ENCODE measurements at places on chromosomes 6 and 20.

GRCh38 chr6:112701201-112701600 lies 354.1 kb downstream of the RFPL4B start:
- DNase-seq, result peak; percentile 34

- no peak for DNase-seq
Measured at GRCh38 chr20:34262488-34263288, 21.5 kb downstream of the ASIP start.

DNA sequence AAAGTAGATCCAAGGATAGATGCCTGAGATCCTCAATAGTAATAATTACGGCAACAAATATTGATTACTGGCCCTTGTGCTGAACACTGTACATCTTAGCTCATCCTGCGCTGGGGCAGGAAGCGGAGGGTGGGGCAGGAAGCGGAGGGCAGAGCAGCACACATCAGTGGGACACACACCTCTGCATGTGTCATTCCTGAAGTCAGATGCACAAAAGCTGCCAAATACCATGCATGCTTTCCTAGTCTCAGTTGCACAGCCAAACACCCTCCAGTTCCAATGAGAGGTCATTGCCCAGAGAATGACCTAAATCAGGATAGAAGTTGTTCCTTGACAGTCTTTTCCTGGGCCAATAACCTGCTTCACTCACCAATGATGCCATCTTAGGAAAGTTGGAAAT lies 74.4 kb upstream of the FOXC1 start:
- DNase-seq, result no peak

- DNase-seq, result peak; percentile 49
Measured at GRCh38 chr6:21664314-21665109, 71.0 kb downstream of the SOX4 start.

DNA sequence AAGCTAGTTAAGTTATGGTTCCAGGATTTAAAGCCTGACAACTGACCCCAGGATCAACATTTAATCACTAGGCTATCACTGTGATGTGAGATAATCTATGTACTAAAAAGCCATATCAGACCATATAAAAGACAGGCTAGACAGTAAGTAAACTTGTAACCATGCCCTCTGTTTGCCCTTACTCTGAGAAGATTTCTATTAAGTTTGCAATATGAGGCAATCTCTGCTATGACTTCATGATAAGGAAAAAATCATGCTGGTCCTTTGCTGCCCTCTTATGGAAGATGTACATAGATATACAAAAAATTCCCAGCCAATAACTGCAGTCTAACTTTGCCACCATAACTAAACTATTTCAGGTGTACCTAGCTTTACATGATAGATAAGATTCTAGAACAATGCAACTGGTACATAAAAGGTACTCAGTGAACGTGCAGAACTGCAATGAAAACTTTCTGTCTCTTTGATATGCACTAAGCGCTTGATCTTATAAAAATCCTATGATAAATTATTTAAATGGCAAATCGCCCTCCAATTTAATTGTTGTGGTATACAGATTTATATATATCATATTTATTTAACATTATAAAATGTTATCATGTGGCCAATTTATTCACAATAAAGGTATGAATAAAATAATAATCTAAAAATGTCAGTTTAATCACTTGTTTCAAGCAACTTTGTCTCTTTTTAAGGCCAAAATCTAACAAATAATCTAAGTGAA lies 70.5 kb downstream of the FAM217A start:
- peak; percentile 45 for DNase-seq

GRCh38 chr6:138383776-138384175 lies 6.1 kb downstream of the SMIM28 start:
- no peak for DNase-seq

DNA sequence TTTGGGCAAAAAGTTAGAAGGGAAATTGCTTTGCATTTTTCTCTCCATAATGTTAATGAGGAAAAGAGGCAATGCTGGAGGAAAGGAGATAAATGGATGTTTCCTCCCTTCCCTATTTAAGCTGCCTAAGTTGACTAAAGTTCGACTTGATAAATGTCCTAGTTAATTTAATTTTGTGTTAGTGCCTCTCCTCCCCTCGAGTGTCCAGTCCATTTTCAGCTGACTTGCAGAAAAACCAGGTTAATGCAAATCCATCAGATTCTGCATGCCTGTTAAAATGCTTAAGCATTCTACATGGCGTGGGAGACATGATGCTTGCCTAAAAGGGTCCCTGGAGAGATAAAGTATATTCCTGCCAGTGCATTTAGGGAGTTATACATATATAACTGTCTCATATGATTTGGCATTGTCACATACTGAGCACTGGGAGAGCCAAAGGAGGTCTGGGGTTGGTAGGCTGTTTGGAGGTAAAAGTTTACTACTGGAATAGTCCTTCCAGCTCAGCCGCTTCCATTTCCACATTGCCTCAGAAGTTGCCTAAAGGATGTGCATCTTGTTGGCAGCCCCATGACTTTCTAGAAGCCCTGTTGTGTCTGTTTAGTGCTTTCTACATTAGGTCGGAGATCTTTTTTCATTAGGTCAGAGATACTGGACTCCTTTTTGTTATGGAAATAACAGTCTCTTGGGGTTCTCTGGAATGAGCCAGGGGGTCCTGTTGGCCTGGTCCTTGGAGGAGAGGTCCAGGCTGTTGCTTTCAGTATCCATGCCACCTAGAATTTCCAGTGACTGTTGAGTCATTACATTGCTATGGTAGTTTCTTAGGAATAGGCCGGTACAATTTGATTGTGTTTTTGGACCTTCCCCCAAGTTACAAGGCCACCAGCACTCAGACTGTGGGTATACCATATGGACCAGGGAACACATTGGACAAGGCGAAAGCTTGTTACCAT lies 30.4 kb downstream of the JARID2 start:
- no peak for DNase-seq

DNA sequence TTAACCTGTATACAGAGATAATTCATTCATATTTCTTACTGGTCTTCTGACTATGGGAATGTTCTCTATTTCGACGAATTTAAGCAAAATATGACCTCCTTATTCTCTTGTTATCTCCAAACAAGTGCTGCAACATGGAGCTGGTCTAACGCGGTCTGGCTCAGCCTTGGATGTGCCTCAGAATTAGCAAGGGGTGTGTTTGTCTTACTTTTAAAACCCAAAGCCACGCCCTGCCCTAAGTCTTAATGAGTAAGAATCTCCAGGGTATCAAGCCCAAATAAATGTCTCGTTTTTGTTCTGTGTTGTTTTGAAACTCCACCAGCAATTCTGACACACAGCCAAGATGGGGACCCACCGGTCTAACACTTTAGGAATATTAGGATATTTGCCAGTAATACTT lies 99.2 kb downstream of the ATP9A start:
- no peak for DNase-seq

All from HEK293T (cell line).